ENCODE measurements at places on chromosomes 4 and X.

DNA sequence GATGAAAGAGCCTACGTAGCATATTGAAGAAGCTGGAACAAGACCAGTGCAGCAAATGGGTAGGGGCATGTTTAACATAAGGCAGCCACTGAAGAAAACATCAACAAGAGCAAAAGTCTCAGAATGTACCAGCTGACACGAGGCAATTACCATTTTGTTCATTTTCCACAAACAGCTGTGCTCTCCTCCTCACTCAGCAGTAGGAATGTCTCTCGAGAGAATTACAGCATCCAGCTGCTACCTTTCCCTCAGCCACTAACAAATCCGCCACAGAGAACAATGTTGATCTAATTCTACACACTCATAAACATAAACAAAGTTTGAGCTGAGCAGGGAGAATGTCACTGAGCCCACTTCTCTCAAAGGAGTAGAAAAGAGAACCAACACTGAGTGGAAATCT is 68.0 kb downstream of the OPHN1 start:
- DNase-seq = no peak

- DNase-seq = no peak
These were observed 124.4 kb upstream of the PUDP start for GRCh38 chrX:7272346-7272745.

- DNase-seq = no peak
These were observed 52.8 kb upstream of the RHOH start for GRCh38 chr4:40143926-40144508.

GRCh38 chrX:119758731-119759247 is 401 bp downstream of the SOWAHD start:
- no peak for DNase-seq

GRCh38 chrX:10278716-10279115 is 121.9 kb downstream of the CLCN4 start:
- DNase-seq = no peak

DNA sequence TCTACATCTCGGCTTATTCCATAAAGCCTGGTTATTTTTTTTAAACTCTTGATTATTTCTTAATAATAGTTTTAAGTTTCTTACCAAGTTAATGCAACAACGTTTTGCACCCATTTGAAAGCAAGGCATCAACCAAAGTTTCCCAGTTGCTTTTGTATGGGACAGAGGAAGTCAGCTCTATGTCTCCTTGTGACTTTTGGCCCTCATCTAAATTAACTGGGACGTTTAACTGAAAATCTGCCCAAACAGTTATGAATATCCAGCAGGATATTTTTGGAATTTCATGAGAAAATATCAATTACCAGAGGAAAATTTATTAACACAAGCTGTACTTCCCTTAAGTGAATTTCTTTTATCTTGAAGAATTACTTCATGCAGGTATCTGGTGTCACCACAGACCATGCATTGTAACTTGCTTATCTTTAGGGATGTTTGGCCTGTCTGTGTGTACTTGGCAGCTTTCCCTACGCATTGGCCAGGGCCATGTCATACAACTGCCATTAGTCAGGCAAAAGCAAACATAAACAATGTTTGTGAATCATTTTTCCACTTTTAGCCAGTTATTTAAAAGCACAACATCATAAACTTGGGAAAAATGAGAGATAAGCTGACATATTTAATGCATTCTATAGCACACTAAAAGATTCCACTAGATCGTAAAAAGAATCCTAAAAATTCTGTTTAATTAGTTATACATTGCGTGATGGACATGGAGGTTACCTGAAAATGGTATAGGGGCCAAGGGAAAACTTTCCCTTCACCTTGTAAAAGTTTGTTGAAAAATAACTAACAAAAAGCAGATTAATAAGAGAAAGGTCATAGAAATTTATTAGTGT is 101.4 kb upstream of the PDE5A start:
- no peak for DNase-seq

GRCh38 chrX:113892401-113892800 is 691.5 kb upstream of the HTR2C start:
- no peak for DNase-seq

DNA sequence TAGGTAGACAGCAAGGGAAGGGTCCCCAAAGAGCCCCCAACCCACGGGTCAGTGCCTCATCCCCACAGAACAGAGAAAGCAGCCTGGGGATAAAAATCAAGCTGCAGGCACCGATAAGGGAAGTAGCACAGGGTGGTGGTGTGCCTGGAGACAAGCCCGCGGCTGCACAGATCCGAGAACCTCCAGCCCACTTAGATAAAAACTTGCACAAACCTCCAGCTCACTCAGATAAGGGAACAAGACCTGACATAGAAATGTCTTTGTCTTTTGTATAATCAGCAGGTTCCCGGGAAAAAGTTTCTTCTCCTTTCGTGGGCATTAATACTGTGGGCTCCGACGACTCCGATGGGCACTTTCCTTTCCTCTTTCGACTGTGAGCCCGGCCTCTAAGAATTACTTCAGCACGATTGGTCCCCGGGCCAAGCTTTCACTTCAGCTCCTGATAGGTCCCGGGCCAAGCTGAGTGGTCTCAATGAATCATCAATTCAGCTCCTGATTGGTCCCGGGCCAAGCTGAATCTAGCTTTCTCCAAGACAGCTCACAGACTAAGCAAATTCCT is 32.4 kb downstream of the PRDX4 start:
- DNase-seq = no peak

DNA sequence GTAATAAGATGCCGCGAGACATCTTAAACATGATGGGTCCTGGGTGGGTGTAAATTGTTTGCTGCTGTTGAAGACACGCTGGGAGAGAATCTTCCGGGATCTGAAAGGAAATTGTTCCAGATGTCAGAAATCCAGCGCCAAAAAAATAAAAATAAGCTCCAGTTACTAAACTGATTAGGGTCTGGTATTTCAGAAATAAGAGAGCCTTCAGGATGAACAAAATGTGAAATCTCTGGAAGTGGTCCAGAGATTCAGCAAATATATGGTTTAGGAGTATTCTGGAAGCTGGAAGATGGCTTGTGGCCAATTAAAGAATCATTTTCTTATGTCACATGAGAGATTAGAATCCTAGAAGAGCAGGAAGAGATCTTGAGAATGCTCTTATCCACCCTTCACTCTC is 75.8 kb upstream of the NHS start:
- no peak for DNase-seq

DNA sequence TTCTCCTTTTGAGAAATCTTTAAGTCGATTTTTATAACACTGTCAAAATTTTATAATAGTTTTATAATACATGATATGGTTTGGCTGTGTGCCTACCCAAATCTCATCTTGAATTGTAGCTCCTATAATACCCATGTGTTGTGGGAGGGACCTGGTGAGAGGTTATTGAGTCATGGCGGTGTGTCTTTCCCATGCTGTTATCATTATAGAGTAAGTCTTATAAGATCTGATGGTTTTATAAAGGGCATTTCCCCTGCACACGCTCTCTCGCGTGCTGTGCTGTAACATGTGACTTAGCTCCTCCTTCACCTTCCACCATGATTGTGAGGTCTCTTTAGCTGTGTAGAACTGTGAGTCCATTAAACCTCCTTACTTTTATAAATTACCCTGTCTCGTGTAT is 364.0 kb upstream of the SPANXN4 start:
- no peak for DNase-seq

DNA sequence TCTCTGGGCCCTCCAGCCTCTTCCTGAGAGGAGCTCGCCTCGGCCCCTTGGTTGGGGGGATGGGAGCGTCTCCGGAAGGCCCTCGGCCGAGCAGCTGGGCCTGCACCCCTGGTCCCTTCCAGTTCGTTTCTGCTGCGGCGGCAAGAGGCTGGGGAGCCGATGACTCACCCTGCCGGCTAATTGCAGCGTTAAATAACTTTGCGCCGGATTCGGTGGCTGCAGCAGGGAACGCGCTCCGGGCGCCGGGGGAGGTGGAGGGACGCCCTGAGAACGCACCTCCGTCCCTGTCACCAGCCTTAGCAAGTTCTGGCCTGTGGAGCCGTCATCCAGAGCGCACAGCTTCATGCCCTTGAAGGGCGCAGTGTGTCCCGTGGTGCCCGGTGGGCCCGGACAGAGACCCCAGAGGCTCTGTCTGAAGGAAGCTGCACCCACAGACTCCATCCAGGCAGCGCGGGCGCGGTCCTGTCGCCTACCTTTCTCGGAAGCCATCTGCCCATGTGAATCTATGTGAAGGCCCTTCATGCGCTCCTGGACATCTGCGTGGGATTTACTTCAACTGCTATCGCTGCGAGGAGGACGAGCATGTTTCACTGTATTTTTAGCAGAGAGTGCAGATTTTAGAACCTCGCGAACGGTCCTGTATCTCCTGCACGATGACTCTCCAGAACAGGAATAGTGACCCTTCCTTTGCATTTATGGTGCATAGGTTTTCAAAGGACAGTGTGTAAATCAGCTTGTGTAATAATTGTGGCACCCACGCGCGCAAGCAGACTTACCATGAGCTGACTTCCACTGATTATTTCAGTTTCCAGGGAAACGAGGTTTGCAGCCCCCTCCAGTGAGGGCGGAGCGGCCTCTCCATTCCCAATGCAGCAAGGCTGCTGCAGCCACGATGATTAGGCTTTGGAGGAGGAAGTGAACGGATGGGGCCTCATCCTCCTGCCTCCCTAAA is 1.7 kb upstream of the TMEM271 start:
- no peak for DNase-seq

DNA sequence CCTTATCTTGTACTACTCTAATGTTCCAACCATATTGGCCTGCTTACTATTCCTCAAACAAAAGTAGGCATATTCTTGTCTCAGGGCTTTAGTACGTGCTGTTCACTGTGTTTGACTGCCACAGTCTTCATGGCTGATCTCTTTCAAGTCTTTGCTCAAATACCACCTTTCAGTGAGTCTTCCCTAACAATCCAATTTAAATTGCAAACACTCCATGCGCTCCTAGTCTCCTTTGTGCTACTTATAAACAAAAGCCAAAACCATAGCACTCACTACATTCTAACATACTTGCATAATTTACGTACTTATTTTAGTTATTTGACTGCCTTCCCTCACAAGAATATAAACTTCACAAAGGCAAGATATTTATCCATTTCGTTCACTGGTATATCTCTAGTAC is 1.7 kb upstream of the ART3 start:
- DNase-seq = no peak

GRCh38 chrX:25976683-25977310 is 161.3 kb upstream of the MAGEB18 start:
- no peak for DNase-seq

GRCh38 chr4:141248029-141248428 is 27.3 kb downstream of the ZNF330 start:
- DNase-seq = no peak

DNA sequence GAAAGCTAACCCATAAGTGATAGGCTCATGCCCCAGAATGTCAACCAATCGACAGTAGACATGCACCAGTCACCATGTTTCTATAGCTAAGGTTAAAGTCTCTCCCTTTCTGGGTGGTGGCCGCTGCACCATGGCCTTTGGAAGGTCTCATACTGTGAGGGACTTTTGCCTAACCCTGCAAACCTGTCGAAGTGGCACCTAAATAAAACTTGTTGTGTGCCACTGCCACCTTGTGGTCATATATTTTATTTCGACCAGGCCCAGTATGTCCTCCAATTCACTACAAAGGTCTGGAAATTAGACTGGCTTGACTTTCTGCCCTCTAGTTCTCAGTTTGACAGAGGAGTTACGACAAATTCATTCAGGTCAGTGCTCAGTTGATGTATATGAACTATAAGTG is 163.1 kb downstream of the SMARCA1 start:
- DNase-seq = no peak

- no peak for DNase-seq
These were observed 18.3 kb downstream of the FBXL5 start for GRCh38 chr4:15636818-15637217.

DNA sequence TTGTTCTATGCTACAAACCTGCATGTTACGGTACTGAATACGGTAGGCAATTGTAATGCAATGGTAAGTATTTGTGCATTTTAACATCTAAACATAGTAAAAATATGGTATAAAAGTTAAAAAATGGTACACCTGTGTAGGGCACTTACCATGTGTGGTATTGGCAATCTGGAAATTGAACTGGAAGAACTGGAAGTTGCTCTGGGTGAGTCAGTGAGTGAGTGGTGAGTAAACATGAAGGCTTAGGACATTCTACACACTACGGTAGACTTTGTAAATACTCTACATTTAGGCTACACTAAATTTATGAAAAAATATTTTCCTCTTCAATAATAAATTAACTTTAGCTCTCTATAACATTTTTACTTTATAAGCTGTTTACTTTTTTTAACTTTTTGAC is 78.9 kb downstream of the RRAGB start:
- DNase-seq = no peak

- no peak for DNase-seq
These were observed 36.9 kb downstream of the CEP44 start for GRCh38 chr4:174320494-174321199.

DNA sequence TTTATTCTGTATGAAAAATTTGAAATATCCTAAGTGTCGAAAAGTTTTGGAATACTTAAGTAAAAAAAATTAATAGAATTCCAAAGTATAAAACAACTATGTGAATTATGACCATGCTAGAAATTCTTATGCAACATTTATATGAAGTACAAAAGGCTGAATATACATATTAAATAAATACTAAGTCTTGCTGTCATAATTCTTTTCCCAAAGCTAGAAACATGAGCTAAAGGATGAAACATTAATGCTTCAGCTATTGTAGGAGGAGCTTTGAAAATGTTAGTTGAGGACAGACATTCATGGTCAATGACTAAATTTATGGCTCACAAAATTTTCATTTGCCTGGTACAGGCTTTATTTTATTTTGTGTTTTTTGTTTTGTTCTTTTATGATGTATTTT is 207.3 kb downstream of the GABRB1 start:
- DNase-seq = no peak

- DNase-seq = no peak
These were observed 11.7 kb upstream of the PTTG2 start for GRCh38 chr4:37948542-37948941.

DNA sequence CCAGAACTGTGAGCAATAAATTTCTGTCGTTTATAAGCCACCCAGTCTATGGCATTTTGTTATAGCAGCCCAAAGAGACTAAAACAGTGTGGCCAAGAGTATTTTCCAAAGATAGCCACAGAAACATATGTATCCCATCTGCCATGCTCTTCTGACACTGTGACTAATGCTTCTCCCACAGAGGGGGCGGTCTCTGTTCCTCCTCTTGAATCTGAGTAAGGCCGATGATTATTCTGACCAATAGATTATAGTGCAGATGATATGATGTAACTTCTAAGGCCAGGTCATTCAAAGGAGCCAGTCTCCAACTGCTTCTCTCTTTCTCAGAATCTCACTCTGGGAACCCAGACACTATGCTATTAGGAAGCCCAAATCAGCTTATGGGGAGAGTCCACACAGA is 570.7 kb downstream of the BCOR start:
- DNase-seq = no peak

GRCh38 chr4:119870856-119871255 is 195.8 kb downstream of the MAD2L1 start:
- no peak for DNase-seq

GRCh38 chr4:56410247-56411062 is 23.2 kb upstream of the AASDH start:
- peak; percentile 60 for DNase-seq
